ENCODE measurements at places on chromosomes 12 and 14.

GRCh38 chr12:31815096-31815495 lies 86.3 kb upstream of the AMN1 start:
- no peak for DNase-seq

GRCh38 chr14:52011523-52011922 lies 22.2 kb downstream of the RTRAF start:
- DNase-seq = no peak

DNA sequence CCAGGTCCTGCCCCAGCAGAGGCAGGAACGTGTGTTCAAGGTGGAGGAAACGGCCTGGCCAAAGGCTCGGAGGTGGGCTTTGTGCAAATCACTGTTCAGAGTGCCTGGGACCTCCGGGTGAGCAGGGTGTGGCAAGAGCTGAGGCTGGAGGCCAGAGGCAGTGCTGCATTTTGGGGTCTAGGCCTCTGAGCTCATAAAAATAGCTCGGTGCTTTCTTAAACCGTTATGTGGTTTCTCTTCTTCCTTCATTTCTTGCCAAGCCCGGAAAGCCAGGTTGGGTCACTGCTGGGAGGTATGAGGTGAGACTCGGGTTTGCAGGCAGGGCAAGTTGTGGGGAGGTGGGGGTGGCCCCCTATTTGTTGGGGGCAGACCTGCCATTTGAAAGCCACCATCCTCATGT lies 178.8 kb upstream of the MYL2 start:
- DNase-seq = no peak

DNA sequence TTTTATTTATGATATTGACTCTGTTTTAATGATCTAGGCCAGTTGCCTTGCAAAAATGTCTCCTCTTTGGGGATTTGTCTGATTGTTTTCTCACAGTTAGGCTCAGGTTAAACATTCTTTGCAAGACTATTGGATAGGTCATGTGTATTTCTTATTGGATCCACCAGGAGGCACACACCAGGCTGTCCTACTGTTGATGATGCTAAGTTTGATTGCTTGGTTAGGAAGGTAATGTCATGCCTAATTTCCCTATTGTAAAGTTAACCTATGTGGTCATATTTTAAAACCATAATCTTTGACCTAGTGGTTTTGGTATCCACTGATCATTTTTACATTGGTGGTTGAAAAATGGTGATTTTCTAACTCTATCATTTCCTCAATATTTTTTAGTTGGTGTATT lies 137.1 kb downstream of the BRMS1L start:
- DNase-seq = no peak

GRCh38 chr14:65250162-65250495 lies 147.8 kb upstream of the MAX start:
- DNase-seq = no peak

DNA sequence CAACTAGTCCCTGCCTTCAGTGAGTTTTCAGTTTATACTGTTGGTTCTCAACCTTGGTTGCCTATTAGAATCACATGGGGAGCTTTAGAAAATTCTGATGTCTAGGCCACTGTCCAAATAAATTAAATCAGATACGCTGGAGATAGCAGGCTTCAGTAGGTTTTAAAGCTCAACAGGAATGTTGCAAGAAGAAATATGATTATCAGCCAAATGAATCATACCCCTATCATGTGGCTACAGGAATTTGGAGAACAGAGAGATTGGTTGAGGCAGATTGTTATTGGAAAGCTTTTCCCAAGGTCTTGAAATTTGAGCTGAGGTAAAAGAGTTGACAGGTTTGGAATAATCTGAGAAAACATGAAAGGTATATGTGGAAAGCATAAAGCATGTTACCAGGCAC lies 125.3 kb downstream of the WIF1 start:
- DNase-seq = no peak

DNA sequence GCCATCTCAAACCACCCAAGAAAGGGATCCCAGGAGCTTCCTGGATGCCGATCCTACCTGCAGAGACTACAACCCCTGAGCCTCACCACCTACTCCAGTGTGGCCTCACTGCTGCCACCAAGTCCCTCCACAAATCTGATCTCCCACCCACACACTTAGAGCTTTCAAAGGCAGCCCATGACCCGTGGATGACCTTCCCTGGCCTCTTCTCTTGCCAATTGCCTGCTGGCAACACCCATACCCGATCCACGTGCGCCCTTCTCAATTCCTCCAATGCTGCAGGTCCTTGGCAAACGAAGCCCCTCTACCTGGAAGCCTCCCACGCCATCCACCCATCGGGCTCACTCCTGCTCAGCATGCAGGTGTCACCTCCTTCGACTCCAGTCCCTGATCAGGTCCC lies 30.7 kb downstream of the HVCN1 start:
- DNase-seq = no peak

DNA sequence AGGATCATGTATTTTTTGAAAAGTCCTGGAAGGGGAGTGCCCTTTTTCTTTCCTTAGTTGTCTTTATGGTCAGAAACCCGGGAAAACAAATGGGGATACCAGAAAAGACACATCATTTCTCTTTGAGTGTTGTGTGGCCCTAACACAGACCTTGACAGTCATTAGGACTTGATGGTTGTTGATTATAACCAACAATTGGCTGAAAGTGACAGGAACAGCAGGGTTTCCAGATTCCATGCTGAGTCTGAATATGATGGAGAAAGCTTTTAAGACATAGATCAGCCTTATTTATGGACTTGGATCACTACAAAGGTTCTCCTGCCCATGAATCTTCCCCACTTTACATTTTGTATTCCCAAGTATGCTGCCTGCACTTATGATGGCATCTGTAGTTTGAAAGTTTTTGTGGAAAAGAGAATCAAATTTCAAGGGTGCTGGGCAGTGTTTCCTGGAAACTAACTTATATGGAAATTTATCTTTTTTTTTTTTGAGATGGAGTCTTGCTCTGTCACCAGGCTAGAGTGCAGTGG lies 30.4 kb downstream of the POLR3B start:
- no peak for DNase-seq

DNA sequence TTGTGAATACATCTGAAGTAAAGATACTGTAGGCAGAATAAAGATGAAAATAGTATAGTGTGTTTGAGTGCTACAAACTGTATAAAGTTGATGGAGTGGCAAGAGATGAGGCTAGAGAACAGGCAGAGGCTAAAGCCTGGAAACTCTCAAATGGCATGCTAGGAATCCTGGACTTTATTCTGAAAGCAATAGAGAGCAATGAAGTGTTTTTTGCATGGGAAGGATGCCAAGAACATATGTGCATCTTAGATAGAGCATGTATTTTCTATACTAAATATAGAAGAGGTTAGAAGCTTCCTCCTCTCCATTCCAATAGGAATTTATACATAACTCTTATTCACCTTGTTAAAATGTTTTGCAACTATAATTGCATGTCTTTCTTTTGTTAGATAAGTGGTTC lies 86.3 kb upstream of the TMTC2 start:
- DNase-seq = no peak

GRCh38 chr12:68612202-68612601 lies 1.5 kb downstream of the RAP1B start:
- DNase-seq = no peak

- no peak for DNase-seq
Observed at GRCh38 chr12:91377436-91377835, 194.8 kb upstream of the DCN start.

- DNase-seq = no peak
Observed at GRCh38 chr12:49260571-49261363, 4.1 kb upstream of the TUBA1C start.

DNA sequence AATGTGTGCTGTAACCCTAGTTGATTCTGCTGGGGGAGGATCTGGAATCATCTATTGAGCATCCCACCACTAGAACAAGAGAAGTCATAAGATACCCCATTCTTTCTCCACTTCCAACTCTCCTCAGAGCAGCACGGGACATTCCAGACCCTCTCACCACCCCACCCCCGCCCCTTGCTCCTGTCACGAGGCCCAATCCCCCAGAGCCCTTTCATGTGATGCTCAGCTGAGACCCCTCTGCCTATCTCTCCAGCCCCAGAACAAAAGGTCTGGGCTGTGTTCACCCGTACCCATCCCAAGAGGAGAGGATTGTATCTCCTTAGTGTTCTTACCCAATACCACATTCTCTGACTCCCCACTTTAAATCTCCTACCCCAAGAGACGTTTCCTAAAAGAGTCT lies 602 bp downstream of the PMEL start:
- DNase-seq = no peak

DNA sequence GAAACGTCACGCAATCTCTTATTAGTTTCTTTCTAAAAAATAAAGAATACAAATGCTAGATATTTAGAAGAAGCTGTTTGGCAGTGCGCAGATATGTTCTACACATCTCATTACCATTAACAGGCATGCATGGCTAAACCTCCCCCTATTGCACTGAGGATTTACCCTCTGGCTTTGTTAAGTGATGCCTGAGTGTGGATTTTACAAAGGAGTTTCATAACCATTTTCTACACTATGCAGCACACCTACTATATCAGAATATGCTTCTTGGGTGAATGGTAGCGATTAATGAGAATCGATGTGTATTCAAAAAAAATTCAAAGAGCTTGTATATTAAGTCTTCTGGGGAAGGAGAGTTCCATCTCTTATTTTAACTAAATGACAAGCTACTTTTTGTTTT lies 1.1 kb upstream of the RMST start:
- no peak for DNase-seq

GRCh38 chr12:40229690-40230651 lies 5.2 kb downstream of the LRRK2 start:
- no peak for DNase-seq

DNA sequence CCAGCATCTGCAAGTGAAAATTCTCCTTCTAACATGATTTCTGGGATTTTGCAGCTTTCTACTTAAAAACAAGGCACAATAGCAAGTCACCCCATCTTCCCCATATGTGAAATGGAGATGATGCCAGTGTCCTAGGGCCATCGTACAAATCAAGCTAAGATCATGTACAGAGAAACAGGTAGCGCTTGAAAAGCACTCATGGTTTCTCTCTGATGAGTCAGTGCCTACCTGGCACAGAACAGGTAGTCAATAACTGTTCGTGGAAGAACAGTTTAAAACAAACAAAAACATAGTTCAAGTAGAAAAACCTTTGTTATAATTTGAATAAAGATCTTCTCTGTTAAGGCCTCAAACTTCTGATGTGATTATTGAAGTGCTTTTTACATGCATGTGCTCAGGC lies 46.9 kb downstream of the RAD52 start:
- DNase-seq = no peak

- no peak for DNase-seq
Observed at GRCh38 chr14:26602902-26603301, 5.1 kb upstream of the NOVA1 start.

- no peak for DNase-seq
Observed at GRCh38 chr14:64711039-64711438, 6.8 kb downstream of the PLEKHG3 start.
